HFF-Myc (cell line): ENCODE measurements at places on chromosomes 5 and 9.

- DNase-seq: no peak
Observed at GRCh38 chr5:181241393-181241975, 2.2 kb downstream of the RACK1 start.

GRCh38 chr9:16206518-16206917, 653.7 kb downstream of the CCDC171 start:
- no peak for DNase-seq

- no peak for DNase-seq
Observed at GRCh38 chr5:32531885-32532520, 53.4 kb upstream of the SUB1 start.

DNA sequence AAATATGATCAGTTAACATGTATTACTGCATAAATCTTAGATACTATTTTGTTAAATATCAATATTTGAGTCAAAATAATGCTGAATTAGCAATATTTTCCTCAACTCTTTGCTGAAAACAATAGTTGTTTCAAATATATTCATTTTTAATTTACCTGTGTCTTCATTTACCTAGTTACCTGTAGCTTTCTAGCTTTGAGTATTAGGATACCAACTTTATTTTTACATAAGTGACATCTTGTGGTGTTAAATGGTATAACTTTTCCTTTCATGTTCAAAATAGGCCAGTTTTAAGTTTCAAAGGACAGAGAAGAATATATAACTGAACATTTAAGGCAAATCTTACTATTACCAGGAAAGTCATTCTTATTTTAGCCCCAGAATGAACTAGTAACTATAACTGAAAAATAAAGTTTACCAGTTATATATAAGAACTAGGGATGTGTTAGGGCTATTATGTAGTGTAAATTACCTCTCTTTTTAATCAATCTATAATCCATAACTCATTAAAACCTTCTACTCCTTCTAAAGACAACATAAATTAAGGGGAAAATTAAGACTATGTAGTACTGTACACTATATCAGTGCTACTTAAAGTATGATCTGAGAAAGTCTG, 25.3 kb downstream of the AP3B1 start:
- no peak for DNase-seq

GRCh38 chr5:145683431-145683830, 151.7 kb downstream of the PRELID2 start:
- no peak for DNase-seq

DNA sequence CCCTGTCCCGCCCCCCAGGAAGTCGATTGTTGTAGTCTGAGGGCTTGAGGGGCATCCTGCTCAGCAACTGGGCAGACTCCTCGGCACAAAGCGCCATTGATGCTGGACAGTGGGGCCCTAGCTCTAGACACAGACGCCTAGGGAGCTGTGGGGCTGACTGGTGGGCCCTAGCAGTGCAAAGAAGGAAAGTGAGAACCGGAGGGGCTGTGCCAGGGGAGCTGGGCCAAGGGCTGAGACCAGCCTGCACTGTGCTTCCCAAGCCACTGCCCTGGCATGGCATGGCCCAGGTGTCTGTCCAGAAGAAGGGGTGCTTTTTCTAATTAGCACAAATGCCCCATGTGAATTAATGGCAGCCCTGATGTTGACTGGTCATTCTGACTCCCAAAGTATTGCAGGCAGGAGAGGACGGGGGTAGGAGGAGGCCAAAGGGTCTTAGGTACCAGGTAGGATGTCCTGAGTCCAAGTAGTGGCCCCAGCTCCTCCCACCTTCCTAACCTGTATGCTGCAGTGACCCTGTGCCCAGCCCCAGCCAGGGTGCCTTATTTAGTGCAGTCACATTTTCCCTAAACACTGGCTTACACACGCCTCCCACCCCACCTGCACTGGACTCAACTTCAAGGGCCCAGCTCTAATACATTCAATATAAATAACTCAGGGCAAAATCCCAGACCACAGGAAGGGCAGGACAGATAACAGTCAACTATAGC, 15.9 kb downstream of the TCF7 start:
- no peak for DNase-seq

DNA sequence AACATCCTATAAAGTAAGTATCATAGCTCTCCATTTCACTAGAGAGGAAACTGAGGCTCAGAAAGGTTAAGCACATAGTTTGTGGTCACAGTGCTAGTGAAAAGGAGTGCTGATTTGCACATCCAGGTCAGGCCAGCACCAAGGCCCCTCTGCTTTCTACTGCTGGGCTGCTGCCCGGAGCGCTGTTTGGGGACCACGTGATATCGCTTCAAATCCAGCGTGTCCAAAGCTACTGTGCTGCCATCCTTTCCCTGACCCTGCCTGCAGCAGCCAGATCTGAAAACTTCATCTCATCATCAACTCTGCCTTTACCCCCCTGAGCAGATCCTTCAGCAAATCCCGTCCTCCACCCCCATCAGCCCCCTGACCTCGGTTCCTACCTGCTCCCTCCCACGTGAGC, 40.7 kb upstream of the AKNA start:
- DNase-seq: no peak

DNA sequence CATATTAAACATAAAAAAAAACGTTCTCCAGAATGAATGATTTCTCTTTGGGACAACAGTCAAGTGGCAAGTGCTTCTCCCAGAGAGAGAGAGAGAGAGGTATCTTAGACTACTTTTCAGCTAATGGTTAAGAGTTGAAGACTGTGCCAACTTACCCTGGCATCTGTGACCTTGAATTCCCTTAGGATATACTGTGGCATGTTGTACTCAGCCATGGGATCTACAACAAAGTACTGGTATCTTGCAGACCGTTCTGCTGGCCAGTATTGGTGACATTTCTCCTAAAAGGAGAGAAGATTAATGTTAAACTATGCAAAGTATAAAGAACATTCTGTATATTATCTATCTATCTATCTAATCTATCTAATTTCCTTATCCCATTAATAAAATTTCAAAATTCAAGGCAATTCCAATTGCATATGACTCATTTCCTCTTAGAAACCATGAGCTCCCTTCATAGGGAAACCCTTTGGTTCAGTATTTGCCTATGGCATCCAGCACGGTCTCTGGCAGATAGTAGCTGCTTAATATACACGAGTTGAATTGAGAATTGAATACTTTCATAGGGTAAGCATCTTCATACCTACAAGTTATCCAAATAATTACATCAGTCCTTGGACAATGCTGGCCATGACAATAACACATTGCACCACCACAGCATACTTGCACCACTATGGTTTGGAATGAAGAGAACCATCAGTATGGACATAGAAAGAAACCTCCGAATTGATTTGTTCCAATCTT, 539.4 kb upstream of the DMAC1 start:
- DNase-seq: no peak

DNA sequence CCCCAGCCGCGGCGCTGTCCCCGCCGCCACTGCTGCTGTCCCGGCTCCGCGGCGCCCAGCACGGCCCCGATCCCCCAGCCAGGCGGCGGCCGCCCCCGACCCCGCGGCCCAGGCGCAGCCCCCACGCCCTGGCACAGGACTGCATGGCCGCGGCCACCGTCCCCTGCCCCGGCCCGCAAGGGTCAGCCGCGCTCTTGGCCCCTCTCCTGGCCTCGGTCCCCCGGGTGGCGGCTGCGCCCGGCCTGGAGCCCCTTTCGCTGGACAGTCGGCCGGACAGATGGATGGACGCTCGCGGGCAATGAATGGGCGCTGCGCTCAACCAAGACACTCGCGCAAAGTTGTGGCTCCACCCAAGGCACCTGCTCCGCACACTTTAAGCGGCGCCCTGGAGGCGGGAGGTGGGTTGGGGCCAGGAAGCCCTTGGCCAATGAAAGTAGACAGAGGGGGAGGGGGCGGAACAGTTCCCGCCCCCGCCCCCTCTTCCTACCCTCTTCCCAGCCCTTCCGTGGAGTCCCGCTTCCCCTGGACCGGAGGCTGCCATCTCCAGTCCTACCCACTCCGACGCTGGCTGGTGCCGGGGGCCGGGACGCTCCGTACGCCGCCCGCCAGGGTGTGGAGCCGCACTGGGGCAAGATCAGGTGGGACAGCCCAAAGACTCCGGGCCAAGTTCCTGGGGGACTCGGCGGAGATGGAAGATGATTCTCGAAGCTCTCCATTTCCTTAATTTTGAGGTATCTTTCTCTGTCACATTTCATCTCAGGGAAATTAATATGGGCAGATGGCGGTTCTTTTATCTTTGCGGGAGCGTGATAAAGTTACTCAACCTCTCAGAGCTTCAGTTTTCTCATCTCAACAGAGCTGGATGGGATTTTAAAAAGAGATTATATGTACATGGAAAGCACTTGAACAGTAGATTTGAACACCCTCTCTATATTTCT, at the start of gene GLDC:
GLDC (minus strand) TSS at position 375 of the 938 bp plus-strand sequence; CDS start at position 145, 230 bp downstream.
- no peak for DNase-seq

DNA sequence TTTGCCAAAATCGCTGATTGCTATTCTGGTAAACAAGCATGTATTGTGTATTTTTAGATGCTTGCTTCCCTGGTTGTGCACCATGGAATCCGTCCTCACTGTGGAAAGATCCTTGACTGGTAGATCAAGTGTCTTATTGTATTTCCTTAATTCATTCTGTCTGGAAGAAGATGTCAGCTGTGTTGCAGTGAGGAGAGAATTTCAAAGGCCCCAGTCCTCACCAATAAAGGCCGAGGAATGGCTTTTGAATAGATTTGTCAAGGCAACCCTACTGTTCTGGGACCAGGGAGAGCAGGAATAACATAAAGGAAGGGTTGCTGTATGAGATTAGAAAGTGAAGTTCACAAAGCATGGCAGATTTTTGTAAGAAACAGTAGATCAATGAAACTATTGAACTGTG, 36.2 kb upstream of the POU5F2 start:
- DNase-seq: no peak

- no peak for DNase-seq
Observed at GRCh38 chr9:94666364-94667099, 27.2 kb upstream of the FBP1 start.

DNA sequence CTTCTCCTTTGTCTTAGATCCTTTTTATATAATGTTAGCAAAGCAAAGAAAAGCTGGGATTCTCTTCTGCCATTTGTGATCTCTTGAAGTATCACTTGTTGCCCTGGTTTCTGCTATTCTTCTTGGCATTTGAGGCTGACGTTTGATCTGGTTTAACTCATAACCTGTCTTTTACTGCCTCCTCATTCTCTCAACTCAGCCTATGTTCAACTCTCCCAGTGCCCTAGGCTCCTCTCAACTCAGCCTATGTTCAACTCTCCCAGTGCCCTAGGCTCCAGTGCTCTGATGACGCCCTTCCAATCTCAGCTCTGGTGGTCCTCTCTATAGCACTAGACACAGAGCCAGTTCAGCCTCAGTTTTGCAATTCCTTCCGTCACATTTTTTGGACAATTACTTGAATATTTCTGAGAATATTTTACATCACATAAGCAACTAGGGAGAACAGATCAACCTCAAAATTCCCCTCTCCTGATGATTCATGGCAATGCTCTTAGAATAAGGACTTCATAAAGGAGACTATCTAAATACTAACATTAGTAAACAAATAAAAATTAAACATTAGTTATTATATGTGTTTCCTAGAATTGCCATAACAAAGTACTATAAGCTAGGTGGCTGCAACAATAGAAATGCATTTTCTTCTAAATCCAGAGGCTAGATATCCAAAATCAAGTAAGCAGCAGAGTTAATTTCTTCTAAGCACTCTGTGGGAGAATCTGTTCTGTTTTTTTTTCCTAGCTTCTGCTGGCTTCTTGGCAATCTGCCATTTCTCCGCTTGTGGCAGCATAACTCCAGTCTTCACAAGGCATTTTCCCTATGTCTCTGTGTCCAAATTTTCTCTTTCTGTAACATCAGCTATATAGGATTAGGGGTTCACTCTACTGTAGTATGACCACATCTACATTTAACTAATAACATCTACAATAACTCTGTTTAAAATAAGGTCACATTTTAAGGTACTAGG, 662.1 kb upstream of the FTMT start:
- no peak for DNase-seq

DNA sequence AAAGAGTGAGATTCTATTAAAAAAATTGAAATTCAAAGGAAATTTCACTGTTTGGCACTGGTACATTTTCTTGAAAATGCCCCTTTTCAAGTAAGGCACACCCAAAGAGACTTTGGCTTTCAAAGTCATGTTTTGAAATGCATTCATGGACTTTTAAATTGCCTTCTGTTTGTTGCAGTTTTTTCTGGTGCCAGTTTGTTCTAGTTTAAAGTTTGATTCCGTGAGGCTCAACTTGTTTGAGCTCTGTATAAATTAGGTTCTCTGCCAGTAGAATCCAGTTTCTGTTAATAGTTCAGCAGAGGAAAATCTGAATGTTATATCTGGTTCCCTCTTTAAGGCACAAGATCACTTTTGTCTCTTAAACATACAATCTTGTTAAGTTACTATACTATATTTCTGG, 16.4 kb downstream of the ATP6V0E1 start:
- no peak for DNase-seq

GRCh38 chr5:113022661-113023060, 46.1 kb downstream of the DCP2 start:
- no peak for DNase-seq

GRCh38 chr5:168934169-168934568, 355.0 kb upstream of the PANK3 start:
- DNase-seq: no peak

GRCh38 chr9:131610231-131610761, 65.0 kb downstream of the PRRT1B start:
- DNase-seq: no peak

DNA sequence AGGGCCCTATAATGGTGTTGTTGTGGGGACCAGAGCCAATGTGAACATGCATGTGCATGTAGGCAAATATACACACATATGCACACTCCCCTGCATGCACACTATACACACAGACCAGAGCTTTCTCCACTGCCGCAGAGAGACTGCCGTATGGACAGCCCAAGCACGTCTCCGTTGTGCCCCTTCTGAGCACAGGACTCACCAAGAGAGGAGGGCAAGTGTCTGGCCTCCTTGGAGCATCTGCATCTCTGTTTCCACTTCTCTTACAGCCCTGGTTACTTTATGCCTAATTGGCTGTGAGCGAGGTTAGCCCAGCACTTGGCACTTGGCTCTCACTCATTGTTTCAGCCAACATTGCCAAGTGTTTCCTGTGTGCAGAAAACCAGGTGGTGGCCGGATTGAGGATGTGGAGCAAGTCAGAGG, 30.4 kb downstream of the CSF2 start:
- DNase-seq: no peak

GRCh38 chr5:59586841-59587240, 306.7 kb downstream of the PDE4D start:
- no peak for DNase-seq

GRCh38 chr9:18109675-18110074, 364.3 kb upstream of the ADAMTSL1 start:
- DNase-seq: no peak

DNA sequence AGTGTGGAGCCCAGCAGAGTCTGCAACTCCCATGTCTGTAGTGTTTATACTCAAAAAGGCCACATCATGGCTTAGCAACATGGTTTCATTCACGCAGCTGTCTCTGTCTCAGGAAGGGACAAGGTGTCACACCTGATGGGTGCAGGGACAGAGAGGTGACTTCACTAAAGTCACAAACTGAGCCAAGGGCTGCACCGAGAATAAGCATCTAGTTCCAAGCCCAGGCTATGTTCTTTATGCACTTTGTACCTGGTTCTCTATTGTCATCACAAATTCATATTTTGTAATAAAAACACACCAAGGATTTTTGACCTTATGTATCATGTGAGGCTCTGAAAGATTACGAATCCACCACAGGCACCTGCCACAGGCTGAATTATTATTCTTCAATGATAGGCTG, 64.9 kb upstream of the STK32A start:
- DNase-seq: no peak
